Stimulated activated CD4-positive, alpha-beta T cell treated with anti-CD3 and anti-CD28 coated beads, TNF-alpha, amount 100 ng/mL, for 4 hours (primary cell): ENCODE measurements at places on chromosomes 5 and 9.

GRCh38 chr9:94772639-94773303 is 46.3 kb downstream of the AOPEP start:
- DNase-seq, result no peak

DNA sequence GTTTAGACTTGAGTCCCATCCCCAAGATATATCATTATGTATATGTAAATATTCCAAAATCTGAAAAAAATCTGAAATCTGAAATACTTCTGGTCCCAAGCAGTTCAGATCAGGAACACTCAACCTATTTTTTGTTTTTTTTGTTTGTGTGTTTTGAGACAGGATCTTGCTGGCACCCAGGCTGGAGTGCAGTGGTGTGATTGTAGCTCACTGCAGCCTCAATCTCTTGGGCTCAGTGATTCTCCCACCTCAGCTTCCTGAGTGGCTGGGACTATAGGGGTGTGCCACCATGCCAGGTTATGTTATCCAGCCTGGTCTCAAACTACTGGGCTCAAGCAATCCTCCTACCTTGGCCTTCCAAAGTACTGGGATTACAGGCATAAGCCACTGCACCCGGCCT is 50.7 kb upstream of the TRAF1 start:
- DNase-seq, result no peak

GRCh38 chr5:151151793-151152192 is 5.8 kb downstream of the ANXA6 start:
- DNase-seq, result no peak

DNA sequence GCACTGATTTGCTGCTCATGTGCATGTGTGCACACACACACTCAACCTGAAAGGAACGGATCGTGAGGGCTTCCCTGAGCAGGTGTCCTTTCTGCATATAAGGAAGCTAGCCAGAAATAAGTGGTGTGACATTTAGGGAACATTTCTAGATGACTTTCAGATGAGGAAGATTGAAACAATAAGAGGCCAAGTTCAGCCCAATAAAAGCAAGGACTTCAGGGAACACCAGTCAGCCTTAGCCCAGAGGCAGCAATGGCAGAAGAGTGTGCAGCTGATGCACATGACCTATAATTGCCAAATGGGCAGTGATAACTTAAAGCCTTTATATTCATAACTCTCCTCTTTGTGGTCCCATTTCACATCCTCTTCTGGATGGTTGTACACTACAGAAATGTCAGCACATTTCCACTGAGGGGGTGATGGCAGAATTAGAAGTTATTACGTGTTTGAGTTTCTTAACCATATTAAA is 255.5 kb downstream of the TRIM32 start:
- no peak for DNase-seq

GRCh38 chr5:9156282-9156681 is 389.6 kb downstream of the SEMA5A start:
- DNase-seq, result no peak

GRCh38 chr5:136080113-136080482 is 51.3 kb downstream of the TGFBI start:
- no peak for DNase-seq

DNA sequence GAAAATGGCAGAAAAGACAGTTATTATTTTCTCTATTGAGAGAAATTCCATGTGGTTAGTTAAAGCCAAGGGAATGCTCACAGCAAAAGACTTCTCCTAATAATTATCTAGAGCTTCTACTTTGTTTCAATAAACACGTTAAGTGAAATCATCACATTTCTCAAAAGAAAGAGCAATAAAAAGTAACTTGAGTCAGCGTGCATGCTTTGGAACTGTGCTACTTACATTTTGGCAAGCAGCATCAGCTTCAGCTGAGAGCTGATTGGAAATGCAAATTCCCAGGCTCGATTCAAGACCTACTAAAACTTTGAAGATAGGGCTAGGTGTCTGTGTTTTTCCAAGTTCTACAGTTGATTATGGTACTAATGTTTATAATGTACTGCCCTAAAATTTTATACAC is 132.1 kb downstream of the CDH18 start:
- DNase-seq, result no peak

DNA sequence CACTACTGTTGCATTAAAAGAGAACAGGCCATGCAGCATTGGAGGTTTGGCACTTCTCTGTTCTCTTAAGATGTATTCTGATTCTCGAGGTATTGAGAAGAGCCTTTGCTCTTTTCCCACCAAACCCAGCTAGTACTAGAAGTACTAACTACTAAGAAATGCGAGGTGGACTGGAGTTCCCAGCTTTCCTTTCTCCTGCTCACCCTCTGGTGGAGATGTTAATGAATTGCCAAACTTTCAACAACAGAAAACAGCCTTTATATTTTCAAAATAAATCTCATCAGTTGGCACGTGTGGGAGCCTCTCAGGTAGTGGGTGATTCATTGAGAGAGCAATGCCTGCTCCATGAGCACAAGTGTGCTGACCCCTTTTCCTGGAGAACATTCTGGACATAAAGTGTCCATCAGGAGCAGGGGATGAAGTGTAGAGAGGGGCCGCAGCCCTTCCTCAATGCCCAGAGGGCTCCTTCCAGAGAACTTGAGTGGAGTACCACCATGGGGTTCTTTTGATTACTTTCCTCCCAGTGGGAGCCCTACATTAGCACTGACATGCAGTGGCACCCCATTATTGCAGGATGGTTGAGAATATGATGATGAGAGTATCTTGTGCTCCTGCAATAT is 45.7 kb downstream of the TMEM174 start:
- DNase-seq, result no peak

DNA sequence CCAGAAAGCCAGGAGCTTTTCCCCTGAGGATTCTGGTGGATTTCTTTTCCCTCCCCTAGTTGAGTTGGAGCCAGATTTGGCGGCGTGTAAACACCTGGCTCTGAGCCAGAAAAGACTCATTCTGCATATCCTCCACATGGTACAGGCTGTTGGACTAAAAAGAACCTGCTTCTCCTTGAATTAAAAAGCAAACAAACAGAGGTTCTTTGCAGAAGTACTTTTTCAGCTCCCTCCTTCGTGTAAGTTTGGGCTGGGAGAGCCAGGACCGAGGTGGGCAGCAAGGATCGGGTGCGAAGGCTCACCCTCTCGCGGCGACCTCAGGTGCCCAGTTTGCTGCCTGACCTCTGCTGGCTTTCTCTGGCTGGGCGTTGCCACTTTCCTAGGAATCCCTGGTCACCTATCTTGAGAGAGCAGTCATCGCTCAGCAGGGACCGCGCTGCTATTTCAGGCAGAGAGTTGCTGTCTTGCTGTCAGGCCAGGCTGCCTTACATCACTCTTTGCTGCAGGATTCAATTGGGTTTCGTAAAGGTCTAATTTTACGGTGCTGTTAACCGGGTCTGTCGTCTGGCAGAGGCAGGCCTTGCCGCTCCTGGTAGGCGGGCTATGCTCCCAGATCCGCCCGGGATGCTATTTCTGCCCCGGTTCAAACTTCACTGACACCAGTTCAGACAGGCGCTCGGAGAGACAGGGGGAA is 3.2 kb downstream of the PAPPA start:
- DNase-seq, result no peak

DNA sequence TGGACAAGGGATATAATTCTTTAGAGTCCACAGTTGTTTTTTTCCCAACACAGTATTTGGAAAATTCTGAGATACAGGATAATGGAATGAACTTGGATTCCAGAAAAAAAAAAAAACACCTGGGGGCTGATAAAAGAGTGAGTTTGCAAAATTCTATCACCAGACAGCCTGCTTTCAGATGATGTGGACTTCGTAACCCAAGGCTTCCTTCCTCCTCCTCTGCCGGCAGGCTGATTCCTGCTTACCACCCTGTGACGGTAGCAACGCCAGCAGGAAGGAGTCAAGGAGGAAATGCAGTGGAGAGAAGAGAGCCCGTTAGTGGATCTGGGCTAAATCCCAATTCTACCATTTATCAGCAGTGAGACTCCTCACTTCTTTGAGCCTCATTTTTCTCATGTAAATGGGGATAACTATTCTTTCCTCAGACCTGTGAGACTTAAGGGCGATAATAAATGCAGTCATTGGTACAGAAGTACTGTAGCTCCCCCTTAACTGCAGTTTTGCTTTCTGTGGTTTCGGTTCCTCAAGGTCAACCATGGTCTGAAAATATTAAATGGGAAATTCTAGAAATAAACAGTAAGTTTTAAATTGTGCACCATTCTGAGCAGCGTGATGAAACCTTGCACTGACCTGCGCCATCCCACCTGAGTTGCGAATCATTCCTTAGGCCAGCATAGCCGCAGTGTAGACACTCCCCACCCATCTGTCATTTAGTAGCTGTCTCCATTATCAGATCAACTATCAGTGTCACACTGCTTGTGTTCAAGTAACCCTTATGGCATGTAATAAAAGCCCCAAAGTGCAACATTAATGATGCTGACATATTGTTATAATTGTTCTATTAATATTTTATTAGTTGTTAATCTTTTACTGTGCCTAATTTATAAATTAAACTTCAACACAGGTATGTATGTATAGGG is 71.4 kb downstream of the DCP2 start:
- DNase-seq, result no peak

DNA sequence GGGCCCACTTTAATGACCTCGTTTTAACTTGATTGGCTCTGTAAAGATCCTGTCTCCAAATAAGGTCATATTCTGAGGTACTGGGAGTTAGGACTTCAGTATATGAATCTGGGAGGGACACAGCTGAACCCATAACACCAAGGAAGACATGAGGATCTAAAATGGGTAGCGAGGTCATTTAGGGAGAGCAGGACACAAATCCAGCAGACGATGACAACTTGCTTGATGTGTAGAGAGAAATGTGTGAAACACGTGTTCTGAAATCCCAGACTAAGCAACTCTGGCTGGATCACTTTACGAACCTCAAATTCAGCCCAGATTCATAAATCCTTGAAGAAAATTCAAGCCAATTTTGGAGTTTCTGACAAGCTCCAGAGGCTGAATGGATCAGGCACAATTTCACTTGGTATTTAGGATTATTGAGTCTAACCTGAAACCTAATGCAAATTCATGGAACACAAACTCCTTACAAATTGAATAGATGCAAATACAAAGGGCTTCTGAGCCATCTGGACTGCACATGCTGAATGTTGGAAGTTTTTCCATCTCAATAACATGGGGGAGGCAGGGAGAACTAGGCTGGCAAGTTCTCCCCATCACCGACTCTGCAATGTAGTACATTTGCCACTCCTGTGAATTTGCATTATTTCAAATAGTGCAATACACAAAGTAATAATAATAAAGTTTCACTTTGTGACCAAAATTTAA is 74.0 kb upstream of the SLC30A5 start:
- DNase-seq, result no peak

DNA sequence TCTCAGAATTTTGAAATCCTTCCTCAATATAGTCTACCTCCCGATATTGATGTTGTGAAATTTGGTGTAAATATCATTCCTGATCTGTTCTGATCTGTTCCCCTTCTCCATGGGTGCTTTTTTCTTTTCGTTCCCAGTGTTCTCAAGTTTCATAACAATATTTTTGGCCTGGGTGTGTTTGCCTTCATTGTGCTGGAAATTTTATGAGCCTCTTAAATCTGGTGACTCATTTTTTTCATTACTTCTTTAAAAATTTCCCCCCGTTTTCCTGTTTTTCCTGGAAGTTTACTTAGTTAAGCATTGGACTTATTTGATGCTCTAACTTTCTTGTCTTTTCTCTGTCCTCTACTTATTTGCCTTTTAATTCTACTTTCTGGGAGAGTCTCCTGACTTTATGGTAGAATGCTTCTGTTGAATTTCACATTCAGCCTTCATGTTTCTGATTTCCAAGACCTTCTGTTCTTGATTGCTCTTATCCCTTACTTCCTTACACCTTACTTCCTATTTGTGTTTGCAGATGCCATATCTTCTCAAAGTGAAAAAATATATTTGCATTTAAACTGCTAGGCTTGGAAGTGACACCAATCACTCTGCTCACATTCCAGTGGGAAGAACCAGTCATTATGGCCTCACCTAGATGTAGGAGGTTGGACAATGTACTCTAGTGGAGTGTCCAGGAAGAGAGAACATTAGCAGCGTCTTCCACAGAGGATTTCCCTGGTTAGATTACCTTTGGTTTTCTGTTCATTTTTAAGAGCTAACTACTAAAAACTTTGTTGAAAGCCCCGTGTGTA is 441.9 kb downstream of the ARHGEF28 start:
- no peak for DNase-seq

DNA sequence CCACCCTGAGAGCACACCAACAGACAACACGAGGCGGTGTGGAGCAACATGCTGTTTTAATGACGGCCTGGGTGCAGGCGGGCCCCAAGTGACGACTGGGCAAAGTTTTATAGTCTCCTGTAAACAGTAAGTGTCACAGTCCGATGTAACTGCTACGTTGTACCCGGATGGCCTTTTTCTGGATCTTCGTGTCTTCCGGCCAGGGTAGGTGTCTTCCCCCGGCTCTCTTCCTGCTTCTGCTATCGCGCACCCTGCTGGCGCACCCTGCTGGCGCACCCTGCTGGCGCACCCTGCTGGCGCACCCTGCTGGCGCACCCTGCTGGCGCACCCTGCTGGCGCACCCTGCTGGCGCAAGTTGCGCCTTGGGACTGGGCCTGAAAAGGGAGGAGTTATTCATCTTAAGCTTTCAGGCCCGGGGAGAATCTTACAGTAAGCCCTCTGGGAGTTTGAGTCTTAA is 143.0 kb upstream of the TARS1 start:
- DNase-seq, result no peak
